RWPE2 (cell line): ENCODE measurements at places on chromosomes 11 and 22.

DNA sequence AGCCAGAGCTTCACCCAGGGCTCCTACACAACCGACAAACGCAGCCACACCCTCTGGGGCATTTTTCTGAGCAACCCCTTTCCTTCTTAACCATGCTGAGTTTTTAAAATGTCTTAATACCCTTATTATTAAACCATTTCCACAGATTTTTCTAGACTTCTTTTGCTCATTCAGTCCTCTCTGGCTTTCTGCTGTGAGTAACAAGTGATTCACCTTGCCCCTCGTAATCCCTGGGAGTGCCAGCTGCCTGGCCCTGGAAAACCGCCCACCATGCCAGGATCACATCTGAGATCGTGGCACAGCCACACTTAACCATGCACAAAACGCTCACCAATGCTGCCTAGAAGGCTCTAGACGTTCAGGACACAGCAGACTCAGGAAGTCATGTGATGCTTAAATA lies 25.4 kb downstream of the YPEL1 start:
- DNase-seq = no peak

DNA sequence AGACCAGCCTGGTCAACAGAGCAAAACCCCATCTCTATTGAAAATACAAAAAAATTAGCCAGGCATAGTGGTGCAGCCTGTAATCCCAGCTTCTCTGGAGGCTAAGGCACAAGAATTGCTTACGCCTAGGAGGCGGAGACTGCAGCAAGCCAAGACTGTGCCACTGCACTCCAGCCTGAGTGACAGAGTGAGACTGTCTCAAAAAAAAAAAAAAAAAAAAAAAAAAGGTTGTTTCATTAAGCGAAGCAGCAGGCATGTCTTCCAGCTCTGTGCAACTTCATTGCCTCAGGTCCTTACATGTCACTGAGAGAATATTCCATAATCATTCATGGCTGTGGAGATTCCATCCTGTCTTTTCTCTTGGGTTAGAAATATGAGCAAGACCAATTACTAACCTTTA lies 16.9 kb downstream of the GAB2 start:
- DNase-seq = no peak

GRCh38 chr22:49080631-49081030 lies 747.0 kb downstream of the BRD1 start:
- no peak for DNase-seq

DNA sequence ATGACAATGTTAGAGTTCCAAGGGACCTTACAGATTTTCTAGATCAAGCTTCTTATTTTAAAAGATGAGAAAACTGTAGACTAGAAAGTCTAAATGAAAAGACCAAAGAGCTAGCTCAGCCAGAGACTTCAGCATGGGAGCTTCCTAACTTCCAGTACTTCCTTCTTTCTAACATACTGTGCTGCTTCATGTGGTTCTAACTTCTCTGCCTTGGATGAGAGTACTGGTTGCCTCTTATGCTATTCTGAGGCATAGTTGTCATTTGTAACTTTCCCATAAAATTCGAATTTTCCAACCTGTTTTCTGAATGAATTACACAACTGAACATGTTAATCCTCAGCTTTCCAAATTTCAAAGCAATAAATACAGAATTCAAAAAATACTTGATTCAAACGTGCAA lies 1.8 kb downstream of the MTMR2 start:
- no peak for DNase-seq

- DNase-seq = no peak
These were observed 1.8 kb upstream of the OR5B21 start for GRCh38 chr11:58509748-58510147.

GRCh38 chr11:73262851-73263495 lies 9.2 kb upstream of the P2RY6 start:
- no peak for DNase-seq

DNA sequence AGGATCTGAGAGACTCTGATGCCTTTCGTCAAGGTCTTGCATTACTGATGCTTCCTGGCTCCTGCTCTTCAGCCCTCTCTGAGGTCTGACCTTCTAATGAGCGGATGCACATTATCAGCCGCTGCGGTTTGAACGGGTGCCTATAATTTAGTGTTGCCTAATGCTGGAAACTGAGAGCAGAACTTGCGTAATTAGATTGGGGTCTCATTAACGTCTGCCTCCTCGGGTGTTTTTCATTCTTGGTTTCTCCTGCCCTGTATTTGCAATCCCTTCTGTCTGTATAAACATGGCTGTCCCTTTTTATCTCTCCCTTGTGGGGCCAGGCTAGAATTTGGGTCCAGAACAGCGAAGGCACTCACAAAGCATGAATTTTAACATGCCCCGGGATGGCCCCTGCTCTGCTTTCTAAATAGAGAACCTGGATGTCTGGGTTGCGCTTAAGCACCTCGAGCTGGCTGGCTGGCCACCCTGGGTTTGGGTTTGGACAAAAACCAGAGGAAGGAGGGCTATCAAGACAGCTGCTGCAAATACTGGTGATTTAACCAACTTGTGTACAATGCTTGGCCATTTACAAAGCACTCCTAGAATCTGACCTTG lies 118.6 kb downstream of the TIMP3 start:
- DNase-seq = no peak

DNA sequence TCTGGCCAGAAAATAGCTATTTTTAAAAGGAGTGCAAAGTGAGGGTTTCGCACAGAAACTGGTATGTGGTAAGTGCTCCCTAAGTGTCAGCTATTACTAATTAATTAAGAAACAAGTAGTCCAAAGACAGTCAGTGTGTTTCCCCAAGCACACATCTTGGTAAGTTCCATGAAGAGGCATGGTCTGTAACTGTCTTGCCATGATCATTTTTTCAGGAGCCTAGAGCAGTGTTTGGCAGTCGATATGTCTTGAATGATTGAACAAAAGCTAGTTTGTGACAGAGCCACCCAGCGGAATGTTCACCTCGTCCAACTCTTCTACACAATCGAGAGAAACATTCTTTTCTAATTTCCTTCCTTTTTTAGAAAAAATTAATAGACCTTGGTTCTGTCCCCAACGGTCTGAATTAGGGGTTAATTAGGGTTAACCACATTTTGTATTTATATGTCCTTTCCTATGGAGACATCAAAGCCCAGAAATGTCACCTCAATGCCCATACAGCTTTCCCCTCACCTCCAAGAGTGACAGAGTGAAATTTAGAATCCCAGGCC lies 57.6 kb upstream of the FTH1 start:
- no peak for DNase-seq

- DNase-seq = no peak
These were observed 57.7 kb downstream of the BID start for GRCh38 chr22:17716529-17716928.

DNA sequence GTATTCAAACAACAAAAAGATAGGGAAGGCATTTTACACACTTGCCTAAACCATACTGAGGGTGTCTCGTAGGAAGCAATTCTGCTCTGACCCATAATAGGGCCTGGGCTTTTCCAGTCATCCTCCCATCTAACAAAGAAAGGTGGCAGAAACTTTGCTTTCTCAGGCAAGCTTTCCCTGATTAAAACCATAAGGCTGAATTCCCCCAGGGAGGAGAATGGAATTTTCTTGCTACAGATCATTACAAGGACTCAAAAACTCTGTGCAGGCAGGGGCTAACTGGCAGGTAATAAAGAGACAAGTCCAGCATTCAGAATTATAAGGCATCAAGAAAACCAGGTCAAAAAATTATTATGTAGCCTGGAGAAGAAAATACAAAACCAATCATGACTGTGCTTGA lies 90.4 kb downstream of the RBFOX2 start:
- no peak for DNase-seq

DNA sequence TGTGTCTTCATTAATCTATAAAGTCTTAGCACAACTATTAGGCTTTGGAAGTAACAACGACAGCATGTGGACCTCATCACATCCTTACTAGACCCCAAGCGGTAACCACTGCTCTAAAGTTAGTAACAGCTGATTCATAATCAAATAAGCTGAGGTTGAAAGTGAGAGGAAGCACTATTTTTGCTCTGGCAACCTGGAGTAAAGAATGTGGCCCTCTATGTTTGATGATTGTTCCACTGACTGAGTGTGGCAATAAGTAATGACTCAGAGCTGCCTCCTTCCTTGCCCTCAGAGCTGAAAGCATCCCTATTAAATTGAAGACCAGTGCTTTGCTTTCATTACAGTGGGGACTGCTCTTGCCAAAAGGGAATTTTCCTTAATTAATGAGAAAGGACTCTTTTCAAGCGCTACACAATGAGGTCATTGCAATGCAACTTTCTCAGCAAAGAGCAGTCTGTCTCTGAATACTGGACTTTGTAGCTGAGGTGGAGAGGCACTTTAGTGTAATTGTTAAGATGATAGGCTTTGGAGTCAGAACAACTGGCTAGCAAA lies 906.1 kb upstream of the RAG2 start:
- peak; percentile 55 for DNase-seq

GRCh38 chr11:69918938-69919650 lies 99.9 kb upstream of the FGF3 start:
- peak; percentile 64 for DNase-seq

DNA sequence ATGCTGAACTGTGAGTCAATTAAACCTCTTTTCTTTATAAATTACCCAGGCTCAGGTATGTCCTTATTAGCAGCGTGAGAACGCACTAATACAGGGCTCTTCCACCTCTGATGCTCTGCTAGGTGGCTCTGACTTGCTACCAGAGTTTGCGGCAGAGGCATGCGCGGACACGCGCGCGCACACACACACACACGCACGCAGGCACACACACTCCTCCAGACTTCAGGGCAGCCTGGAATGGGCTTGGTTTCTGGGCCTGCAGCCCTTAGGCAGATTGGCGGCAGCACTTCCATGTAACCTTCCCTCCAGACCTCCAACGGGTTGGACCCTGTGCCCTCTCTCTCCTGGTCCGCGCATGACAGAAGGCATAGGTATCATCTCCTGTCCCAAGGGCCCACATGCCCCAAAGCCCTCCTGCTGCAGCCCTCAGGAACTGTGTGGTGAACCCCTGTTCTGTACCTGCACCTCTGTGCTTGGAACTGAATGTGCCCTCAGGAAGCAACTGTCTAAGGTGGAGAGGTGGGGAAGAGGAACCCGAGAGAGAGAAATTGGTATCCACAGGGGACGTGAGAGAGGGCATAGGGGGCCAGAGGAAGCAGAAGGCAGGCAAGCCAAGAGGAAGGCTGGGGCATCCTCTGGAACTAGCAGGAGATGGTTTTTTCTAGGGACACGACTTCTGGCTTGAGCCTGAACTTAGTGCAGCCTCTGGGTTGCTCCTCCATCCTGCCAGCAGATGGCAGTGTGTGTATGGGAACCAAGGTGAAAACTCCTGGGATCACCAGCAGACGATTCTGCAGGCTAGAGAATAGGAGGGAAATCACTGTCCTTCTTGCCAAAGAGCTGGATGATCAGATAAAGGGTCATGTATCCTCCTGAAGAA lies 23.4 kb upstream of the RIC3 start:
- DNase-seq = no peak

GRCh38 chr22:37803639-37804351 lies 3.9 kb upstream of the GCAT start:
- DNase-seq = no peak

- DNase-seq = no peak
These were observed 124.9 kb downstream of the MRTFA start for GRCh38 chr22:40511604-40512003.

- no peak for DNase-seq
These were observed 5.4 kb downstream of the EMID1 start for GRCh38 chr22:29211066-29211465.

GRCh38 chr11:36377759-36378564 lies 81.9 kb downstream of the PRR5L start:
- no peak for DNase-seq

DNA sequence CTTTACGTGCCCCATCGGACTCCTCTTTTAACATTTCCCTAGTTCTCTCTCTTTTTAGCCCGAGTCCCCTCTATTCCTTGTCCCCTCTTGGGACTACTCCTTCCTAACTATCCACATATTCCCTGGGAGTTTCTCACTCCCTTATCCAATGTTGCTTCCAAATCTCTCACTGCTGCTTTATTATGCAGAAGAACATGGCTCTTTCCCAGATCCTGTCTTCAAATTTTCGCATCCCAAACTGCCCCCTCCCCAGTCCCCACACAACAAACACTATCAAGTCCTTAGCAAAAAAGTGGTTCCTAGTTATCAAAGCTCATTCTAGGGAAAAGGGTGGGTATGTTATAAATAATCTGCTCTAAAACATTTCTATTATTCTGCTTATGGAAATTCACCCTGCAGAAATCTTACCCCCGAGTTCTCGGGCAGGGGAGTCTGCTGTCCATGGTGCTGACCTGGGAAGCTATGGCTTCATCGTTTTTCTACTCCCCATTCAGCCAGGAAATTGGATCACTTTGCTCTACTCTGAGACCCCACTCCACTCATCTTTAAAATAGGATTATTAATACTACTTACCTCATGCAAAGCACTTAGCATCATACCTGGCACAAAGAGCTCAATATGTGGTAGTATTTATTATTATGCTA lies 393.5 kb downstream of the BUD13 start:
- no peak for DNase-seq

GRCh38 chr22:30204015-30204741 lies 42.4 kb downstream of the LIF start:
- DNase-seq = no peak

GRCh38 chr11:2217211-2218030 lies 45.8 kb upstream of the TH start:
- DNase-seq = no peak

- DNase-seq = no peak
These were observed 48.8 kb downstream of the MCHR1 start for GRCh38 chr22:40727964-40728615.

- DNase-seq = no peak
These were observed 499.1 kb downstream of the INSC start for GRCh38 chr11:15613789-15614188.

DNA sequence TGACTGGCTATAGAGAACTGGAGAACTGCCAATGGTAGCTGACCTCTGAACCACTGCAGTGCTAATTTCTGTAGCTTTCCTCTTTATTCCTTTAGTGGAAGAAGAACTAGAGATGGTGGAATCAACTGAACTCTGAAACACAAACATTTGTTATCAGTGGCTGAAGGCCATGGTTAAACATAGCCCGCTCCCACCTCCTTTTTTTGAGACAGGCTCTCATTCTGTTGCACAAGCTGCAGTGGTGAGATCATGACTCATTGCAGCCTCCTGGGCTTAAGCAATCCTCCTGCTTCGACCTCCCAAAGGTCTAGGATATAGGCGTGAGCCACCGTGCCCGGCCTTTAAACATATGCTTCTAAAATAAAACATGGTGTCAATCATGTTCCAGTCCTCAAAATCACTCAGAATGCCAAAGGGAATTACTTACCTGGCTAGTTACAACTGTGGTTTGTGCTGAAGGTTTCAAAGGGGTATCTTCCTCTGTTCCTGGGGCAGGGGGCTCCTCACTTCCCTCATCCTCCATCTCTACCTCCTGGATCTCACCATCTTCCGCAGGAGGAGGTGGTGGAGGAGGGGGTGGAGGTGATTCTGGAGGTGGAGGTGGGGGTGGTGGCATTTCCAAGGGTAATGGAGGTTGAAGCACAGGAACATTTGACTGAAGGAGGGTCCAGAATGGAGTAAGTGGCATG lies 9.0 kb upstream of the AGBL2 start:
- DNase-seq = no peak

- DNase-seq = peak; percentile 5
These were observed 22.3 kb upstream of the ST3GAL4 start for GRCh38 chr11:126333142-126333541.
